Aorta (tissue), 5 donors: ENCODE measurements at places on chromosomes 4 and X.

DNA sequence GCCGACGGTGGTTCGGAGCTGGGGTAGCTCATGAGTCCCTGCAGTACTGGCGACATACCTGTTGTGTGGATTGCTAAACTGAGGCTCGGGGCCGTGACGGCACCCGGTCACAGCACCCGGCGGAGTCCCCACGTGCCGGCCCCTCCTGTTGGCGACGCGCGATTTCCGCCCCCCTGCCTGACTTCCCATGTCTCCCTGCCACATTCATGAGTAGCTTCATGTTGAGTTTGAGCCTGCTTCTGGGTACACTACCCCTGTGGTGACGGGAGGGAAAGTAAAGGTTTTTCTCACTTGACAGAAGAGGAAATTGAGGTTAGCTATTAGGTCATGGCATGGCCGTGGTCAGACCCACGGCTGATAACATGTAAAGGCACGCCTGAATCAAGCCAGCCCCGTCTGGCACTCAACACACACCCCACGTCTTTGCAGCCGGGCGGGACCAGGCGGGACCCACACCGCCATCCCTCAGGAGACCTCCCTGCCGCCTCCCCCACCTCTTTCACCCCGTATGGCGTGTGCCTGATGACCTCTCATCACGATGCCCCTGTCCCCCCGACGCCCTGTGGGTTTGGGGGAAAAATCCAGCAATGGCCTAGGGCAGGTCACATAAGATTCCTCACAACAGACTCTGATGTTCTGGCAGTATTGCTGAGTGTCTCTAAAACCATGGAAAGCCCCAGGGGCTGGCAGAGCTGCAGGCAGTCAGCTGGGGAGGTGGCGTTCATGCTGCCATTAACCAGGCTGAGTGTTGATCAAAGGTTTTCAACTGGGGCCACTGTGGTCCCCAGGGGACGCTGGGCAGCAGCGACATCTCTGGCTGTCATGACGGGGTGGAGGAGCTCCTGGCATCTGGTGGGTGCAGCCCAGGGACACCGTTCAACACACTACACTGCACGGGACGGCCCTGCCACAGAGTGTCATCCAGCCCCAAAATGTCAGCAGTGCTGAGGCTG is 29.2 kb downstream of the P2RY8 start:
- no peak for DNase-seq

DNA sequence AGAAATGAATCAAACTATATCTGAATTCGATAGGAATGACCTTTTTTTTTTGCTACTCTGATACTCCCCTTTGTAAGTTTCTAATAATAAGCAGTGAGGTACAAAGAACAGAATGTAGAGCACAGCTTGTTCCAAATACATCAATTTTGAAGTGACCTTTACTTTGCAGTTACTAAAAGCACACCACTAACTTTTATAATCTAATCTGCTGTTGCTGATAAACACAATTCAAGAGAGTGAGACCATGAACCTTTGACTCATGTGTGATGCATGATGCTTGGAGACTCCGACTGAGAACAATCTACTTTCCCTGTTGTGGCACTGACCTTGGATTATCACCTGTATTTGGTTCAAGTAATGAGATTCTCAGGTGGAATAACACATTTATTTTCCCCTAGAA is 91.6 kb upstream of the GNPDA2 start:
- DNase-seq: no peak

- no peak for DNase-seq
These were observed 541.1 kb downstream of the RAB28 start for GRCh38 chr4:12943069-12943468.

DNA sequence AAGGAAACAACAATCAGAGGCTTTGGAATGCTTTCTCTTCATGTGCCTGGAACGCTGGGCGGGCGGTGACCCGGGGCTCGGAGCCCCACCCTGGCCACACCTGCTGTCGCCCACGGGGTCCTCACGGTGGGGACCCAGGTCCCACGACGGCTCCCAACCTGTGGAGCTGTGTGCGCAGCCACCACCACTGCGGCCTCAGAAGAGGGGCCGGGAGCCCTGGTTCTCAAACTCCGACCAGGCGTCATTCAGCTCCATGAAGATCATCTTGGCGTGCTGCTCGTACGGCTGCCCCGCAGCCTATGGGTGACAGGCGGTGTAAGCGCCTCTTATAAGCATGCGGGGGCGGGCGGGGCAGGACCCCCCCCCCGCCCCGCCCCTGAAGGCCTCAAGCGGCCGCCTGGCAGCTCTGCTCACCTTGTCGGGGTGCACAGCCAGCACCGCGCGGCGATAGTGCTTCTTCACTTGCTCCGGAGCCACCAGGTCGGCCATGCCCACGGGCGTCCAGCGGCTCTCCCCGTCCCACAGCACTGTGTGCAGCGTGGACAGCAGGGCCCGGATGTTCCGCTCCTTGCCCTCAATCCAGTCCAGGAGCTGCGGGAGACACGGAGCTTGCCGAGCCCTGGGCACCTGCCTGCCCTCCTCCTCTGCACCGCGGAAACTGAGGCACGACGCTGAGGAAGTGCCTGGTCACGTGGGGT is 23.7 kb upstream of the CPLX1 start:
- no peak for DNase-seq

- no peak for DNase-seq
These were observed 235.4 kb upstream of the FGF13 start for GRCh38 chrX:138946926-138947325.

GRCh38 chr4:7904952-7905915 is 34.4 kb downstream of the AFAP1 start:
- DNase-seq: no peak

DNA sequence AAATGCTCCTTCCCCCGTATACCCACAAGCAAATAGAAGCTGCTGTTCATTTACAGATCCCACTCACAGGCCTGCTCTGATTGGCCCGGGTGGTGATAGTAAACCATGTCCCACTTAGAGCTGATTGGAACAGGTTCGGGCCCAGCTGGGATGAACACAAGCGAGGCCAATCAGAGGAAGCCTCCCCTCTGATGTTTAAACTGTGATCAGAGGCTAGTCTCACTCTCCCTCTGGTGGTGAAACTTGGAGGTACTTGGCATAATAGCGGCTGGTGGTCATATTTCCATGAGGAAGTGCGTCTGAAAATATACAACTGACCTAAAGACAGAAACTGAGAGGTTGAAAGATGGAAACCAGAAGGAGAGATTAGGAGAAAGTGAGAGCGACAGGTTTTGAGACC is 51.5 kb upstream of the TRPC3 start:
- no peak for DNase-seq

GRCh38 chr4:104493081-104493831 is 1.4 kb downstream of the CXXC4 start:
- DNase-seq: no peak

GRCh38 chr4:185911556-185912064 is 99.6 kb upstream of the SORBS2 start:
- no peak for DNase-seq

DNA sequence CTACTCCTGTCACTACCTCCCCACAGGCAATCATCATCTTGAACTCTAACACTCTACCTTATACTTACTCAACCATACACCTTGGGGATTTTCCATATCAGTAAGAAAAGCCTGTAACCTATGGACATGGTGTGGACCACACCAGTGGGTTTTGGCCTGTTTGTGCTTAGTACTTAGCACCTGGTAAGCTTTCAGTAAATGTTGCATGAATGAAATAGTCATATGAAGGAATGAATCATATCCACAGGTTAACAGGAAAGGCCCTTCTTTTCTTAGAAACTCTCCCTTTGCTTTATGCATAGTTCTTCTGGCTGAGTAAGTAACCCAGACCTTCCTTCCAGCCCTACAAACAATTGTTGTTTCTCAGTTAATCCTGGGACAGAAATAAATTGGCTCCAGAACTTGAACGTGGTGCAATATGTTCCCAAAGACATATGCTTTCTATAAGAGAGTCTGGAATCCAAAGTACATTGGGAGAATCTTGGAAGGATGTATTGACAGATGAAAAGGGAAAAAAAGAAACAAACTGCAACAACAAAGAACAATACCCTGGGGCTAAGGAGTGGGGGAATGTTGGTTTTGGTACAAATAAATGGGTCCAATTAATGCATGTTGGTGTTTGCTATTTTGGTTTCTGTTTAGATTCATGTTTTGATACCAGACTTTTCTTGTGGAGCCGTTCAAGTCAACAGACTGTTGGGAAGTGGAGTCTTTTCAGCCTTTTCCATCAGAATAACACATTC is 27.8 kb downstream of the RASL11B start:
- no peak for DNase-seq

DNA sequence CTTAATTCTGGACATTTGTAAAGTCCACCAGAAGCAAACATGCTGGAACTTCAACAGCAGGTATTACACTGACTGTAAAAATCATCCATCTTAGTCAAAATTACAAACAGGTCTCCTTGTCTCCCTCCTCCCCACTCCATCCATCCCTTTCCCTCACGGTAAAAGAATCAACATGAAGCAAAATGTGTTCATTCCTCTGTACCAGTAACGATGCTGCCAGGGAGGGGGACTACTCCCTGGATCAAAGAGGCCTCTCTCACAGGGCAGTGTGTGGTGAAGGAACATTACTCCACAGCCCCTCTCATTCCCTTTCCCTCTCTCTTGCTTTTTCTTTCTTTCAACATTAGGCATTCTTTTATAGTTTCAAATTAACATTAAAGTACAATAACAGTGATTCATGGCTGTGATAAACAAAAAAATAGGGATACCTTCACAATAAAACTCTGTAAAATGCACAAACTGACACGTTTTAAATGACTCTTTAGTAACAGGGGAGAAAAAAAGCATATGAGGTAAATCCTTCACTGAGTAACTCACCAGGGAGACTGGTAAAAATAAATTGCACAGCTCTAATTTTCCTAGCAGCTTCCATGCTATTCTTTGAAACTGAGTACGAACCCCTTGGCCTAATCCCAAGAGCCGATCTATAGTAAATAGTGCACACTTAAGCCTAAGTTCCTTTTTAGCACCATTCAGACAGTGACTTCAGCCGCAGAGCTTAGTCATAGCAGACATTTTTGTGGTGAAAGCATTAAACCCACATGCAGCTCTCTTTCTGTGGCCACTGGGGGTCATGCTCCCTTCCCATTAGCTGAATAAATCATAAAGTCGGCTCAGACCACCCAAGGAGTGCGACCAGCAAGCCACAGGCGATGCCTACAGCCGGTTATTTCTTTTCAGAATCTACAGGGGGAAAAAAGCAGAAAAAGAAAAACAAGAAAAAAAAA is 215.6 kb upstream of the GYPA start:
- peak; percentile 51 for DNase-seq

DNA sequence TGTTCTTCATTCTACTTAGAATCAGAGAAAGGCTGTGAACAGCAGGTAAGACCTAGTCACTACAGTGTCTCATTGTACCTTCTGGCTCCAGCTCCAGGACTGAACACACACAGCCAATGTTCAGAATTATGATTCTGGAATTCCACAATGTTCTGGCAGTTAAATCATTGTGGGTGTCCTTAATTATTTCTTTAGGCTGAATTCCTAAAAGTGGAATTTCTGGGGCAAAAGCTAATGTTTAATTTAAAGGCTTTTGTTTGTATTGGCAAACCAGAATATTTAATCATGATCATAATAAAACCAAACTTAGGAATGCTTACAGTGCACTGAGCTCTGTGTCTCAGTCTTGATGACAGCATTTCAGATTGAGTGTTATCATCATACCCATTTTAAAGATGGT is 67.0 kb upstream of the FAT1 start:
- DNase-seq: no peak

GRCh38 chrX:101550751-101551379 is 518 bp downstream of the ARMCX1 start:
- DNase-seq: peak; percentile 86

GRCh38 chr4:110062166-110062565 is 136.2 kb downstream of the ELOVL6 start:
- no peak for DNase-seq

DNA sequence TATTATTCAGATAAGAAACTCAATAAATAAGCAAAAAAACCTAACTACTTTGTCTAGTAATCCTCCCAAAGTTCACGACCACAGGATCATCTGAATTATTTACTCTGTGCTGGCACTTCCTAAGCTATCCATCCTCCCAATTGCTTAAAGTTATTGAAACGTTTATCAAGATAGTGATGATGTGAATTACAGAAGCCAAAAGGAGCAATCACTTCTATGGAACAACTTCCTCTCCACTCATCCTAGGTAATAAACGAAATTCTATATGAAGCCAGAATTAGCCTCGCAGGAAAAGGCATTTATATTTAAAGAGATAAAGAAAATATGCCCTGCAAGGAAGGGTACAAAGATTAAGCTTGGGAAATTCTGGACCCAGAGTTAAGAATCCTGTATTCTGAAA is 475.4 kb downstream of the NLGN4X start:
- no peak for DNase-seq

- no peak for DNase-seq
These were observed 890.0 kb upstream of the FRG1 start for GRCh38 chr4:189050643-189051042.

DNA sequence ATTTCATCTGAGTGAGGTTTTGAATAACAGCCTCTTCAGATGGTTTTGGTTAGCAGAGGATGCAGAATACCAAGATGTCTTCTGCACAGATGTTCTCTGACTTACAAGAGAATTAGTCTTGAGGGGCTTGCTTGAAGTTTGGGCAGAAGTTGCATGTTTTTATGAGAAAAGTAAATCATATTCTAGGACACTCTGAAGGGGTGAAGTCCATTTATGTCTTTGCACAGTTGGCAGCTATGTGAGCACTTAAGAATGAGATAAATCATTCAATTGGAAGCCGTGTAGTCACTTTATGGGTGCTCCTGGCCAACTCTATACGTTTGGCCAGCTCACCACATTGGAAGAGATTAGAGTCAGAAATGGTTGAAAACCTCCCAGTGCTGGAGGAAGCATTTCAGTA is 252.7 kb upstream of the KCNIP4 start:
- no peak for DNase-seq

DNA sequence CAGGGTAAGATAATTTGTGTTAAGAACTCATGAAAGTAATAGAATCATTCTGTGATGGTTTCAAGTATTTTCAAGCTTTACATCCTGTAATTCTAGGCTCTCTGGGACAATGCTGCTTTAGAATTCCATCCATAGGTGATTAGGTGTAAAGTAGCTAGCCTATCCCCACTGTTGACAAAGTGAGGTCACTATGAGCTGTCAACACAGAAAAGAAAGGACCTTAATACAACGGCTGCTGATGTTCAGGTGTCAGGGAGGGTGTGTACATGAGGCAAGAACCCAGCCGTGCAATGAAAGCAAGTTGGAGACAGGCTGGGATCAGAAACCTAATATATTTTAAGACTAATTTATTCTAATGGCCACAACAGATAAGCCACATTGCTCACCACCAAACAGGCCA is 36.8 kb upstream of the SH3RF1 start:
- no peak for DNase-seq
